Fibroblast of mammary gland (primary cell): ENCODE measurements at places on chromosomes 12 and 14.

- no peak for DNase-seq
Measured at GRCh38 chr14:81388336-81388735, 11.8 kb downstream of the STON2 start.

DNA sequence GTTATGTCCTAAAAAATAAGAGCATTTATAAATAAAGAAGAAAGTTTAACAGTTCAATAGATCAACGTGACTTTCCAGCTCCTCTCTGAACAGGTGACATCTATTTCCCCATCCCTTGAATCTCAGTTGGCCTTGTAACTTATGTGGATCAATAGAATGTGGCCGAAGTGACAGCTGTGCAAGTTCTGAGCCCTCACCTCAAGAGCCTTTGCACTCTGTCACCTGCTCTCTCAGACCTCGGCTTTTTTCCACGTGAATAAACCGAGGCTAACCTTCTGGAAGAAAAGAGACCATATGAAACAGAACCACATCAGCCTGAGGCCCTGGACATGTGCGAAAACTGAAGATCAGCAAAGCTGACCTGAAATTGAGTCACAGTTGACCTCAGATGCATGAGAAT is 253.0 kb downstream of the DAD1 start:
- no peak for DNase-seq

DNA sequence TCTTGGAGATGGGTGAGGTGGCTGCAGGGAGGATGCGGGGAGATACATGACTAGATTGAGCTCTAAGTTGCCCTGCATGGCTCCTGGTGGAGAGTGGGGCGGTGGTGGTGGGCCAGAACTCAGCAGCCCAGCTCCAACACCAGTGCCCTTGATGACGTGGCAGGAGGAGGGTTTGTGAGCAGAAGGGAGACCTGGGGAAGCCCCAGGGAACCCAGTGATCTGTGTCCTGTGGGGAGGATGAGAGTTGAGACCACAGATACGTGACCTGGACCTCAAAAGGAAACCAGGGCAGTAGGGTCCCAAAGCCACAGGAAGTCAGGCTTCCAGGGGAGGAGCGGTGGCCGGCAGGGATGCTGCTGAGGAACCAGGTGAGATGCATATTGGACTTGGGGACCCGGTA is 989.1 kb upstream of the TMEM132C start:
- DNase-seq = no peak

GRCh38 chr12:107984973-107985372 is 144.1 kb upstream of the WSCD2 start:
- DNase-seq = no peak

DNA sequence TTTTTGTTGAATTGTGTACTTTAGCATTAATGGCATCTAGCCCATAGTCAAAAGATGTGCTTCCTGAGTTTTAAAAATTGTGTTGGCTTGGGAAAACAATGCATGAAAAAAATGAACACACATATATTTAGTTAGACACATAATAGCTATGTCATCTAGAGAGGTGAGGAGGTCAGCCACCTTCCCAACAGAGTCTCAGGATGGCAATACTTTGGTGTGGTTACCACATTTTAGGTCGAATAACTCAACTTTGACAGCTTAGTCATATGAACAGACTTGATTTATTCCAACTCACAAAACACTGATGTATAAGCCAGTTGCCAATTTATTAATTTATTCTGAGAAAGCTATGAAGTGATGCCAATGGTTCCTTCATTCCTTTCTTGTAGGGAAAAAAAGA is 114.0 kb downstream of the ETNK1 start:
- DNase-seq = peak; percentile 80
